ENCODE measurements at places on chromosomes 5 and 9.
A peak's percentile ranks its signal among the peaks of the same experiment; 100 is the strongest.

DNA sequence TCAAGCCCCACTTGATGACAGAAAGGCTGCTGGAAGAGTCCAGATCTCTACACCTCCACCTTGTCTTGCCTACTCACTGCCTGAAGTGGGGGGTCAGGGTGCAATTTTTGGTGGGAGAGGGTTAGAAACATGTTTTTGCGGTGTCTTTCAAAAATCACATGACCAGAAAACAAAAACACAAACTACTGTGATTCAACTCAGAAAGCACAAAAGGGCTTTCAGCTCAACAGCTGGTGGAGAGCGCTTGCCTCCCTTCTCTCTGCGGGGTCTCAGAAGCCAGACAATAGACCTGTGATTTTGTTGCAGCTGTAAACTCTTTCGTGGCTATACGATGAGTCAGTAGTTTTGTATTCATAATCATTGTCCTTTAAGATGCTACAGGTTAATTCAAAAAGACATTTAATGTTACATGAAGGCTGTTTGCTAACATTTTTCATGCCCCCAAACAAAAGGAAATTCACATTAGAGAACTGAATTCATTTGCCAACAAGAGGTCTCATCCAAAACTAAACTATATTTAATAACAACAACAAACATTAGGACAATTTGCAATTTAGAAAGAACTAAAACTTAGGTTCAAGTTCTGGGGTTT is 172.6 kb upstream of the RAI14 start:
- DNase-seq, result no peak

DNA sequence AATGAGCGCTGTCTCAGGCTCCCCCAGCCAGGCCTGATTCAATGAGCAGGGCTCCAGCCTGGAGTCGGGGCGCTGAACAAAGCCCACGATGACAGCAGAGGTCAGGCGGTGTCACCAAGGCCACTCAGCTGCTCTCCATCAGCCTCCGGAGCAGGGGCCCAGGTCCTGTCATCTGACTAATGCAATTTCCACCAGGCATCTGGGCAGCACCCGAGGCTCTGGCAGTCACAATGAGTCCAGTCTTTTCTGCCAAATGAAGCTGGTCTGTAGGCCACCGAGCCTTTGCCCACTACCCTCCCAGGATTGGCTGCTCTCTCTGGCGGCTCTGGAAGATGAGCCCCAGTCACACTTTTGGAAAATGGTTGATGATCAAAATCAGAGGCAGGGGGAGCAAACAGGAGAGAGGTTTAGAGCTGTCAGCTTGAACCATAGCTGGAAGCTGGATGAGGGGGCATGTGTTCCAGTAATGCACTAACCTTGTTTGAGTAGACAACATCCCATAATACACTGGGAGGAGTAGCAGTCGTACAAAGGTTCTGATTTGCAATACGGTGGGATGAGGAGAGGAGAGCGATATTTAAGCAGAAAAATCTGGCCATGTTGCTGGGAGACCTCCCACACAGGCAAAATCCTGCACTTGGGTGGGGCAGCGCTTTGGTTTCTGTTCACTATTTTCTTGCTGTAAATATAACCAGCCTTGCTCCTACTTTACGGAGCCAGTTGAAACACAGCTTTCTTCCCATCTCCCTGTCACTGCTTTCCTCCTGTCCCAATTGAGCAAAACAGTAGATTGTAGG is 306.4 kb upstream of the PANK3 start:
- DNase-seq, result no peak

- no peak for DNase-seq
Measured at GRCh38 chr9:114347675-114348074, 18.0 kb downstream of the ORM2 start.

GRCh38 chr5:157148734-157149615 is 6.3 kb upstream of the MED7 start:
- peak; percentile 73 for DNase-seq

- DNase-seq, result no peak
Measured at GRCh38 chr9:136624184-136624951, 38.3 kb upstream of the EGFL7 start.
